ENCODE measurements at places on chromosomes 16 and 17. TPM values are rescaled to one million over a fixed set of nuclear protein-coding genes. Genes with fewer than 3 reads are reported as not detected.
A peak's percentile ranks its signal among the peaks of the same experiment; 100 is the strongest.

The CCL16 gene
- not detected for total RNA-seq

The ADGRG3 gene
- 1.4 TPM for total RNA-seq

The PIK3R6 gene
- 0.15 TPM for total RNA-seq

GRCh38 chr16:10608687-10609401 is 28.4 kb upstream of the EMP2 start:
- H3K27ac ChIP-seq: no peak overlapping the region
- no peak for DNase-seq
- no peaks in the 10 kb centered on the region for H3K27me3 ChIP-seq
- peaks cover 15% of the 10 kb centered on the region for H3K4me1 ChIP-seq
- H3K4me3 ChIP-seq: no peak overlapping the region

GRCh38 chr17:27845264-27846041 is 45.1 kb upstream of the NOS2 start:
- no peaks in the 10 kb centered on the region for H3K27me3 ChIP-seq
- no peaks in the 10 kb centered on the region for H3K36me3 ChIP-seq
- H3K4me1 ChIP-seq: peaks cover 16% of the 10 kb centered on the region

GRCh38 chr17:10789694-10790271 is 14.1 kb downstream of the TMEM238L start:
- no peak overlapping the region for H3K4me3 ChIP-seq
- no peaks in the 10 kb centered on the region for H3K36me3 ChIP-seq
- H3K4me1 ChIP-seq: peaks cover 57% of the 10 kb centered on the region

GRCh38 chr17:43393944-43394482 is 4.8 kb upstream of the ARL4D start:
- H3K4me1 ChIP-seq: peaks cover 11% of the 10 kb centered on the region
- H3K4me3 ChIP-seq: no peak overlapping the region
- no peaks in the 10 kb centered on the region for H3K36me3 ChIP-seq
- peak; percentile 94 for DNase-seq
- peak overlapping the region; percentile 87 for H3K27ac ChIP-seq

Data from WTC11 (cell line).